ENCODE measurements at places on chromosomes 6 and 20. TPM values are rescaled to one million over a fixed set of nuclear protein-coding genes. Genes with fewer than 3 reads are reported as not detected.

PROKR2 gene
- total RNA-seq = not detected

ZSCAN12 gene
- total RNA-seq = 5.6 TPM

DNA sequence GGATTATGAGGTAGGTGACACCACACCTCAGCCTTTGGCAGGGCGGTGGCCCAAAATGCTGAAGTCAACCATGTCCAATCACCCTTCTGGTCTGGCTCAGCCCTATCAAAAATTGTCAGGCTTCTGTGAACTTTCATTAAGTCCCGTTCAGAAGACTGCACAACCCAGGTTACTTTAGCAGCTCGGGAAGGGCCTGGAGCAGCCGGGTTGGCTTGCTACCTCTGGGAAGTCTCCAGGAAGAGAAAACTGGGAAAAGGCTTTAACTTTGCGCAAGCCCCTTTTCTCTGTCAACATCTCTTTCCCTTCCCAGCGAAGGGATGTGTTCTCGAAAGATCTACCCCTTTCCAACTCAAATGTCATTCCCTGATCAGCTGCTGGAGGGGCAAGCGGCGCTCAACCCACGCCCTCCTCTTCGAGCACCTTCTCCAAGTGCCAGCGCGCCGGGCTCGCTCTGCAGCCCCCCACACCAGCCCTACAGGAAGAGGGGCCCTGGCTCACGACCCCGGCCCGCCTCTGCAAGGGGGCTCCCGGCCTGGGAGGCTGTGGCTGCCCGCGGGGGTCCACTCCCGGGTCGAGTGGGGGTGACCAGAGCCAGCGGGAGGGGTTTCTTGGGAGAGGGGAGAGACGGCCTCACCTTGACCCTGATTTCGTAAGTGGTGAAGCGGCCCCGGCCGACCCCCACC lies 573 bp downstream of the SNX3 start:
- peak overlapping the region; percentile 90 for H3K4me3 ChIP-seq
- H3K27me3 ChIP-seq = peaks cover 6% of the 10 kb centered on the region

GRCh38 chr6:160428818-160429619 lies 80.8 kb downstream of the SLC22A3 start:
- no peak overlapping the region for H3K27ac ChIP-seq
- H3K4me3 ChIP-seq = no peak overlapping the region
- H3K4me1 ChIP-seq = peaks cover 9% of the 10 kb centered on the region

GRCh38 chr6:126253431-126253830 lies 86.5 kb upstream of the CENPW start:
- no peak overlapping the region for H3K27ac ChIP-seq
- H3K27me3 ChIP-seq = no peaks in the 10 kb centered on the region
- no peaks in the 10 kb centered on the region for H3K36me3 ChIP-seq
- no peak overlapping the region for H3K4me3 ChIP-seq
- no peak for DNase-seq

LSM2 gene
- total RNA-seq = 136 TPM

- no peaks in the 10 kb centered on the region for H3K36me3 ChIP-seq
- H3K27me3 ChIP-seq = no peaks in the 10 kb centered on the region
- H3K4me3 ChIP-seq = no peak overlapping the region
- no peaks in the 10 kb centered on the region for H3K4me1 ChIP-seq
- DNase-seq = no peak
Observed at GRCh38 chr6:54665278-54665677, 181.3 kb upstream of the FAM83B start.

DNPH1 gene
- total RNA-seq = 65.8 TPM

- H3K4me3 ChIP-seq = peak overlapping the region; percentile 47
- peaks cover 4% of the 10 kb centered on the region for H3K36me3 ChIP-seq
- H3K27ac ChIP-seq = peak overlapping the region; percentile 87
- H3K27me3 ChIP-seq = peaks cover 3% of the 10 kb centered on the region
Observed at GRCh38 chr20:5056801-5057599, 55.7 kb upstream of the SLC23A2 start.

- peaks cover 13% of the 10 kb centered on the region for H3K36me3 ChIP-seq
- H3K27ac ChIP-seq = peak overlapping the region; percentile 25
- no peak for DNase-seq
- peak overlapping the region; percentile 48 for H3K4me3 ChIP-seq
Observed at GRCh38 chr6:119442776-119443184, 93.2 kb upstream of the MAN1A1 start.

MCHR2 gene
- total RNA-seq = not detected

DNA sequence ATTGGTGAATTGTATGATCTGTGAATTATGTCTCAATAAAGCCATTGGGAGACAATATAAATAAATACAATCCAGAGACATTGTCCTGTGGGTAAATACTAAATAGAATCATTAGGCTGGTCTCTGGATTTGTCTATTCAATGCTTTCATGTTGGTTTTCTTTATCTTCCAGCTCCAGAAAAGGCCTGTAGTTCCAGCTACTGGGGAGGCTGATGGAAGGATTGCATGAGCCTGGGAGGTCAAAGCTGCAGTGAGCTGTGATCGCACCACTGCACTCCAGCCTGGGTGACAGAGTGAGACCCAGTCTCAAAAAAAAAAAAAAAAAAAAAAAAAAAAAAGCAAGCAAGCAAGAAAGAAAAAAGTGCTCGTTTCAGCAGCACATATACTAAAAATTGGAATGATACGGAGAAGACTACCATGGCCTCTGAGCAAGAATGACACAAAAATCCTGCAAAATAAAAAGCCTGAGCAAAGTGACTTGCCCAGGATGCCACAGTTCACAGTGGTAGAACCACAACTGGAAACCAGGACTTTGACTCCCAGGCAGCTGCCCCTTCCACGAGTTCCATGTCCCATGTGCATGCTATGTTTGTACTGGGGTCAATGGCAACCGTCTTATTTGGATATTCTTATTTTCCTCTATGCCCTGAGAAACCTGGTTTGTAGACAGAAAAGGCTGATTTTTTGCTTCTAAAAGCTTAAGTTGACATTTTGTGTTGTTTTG lies 33.6 kb upstream of the GMPR start:
- H3K4me1 ChIP-seq = peaks cover 6% of the 10 kb centered on the region
- H3K27ac ChIP-seq = no peak overlapping the region
- H3K27me3 ChIP-seq = peaks cover 28% of the 10 kb centered on the region
- H3K36me3 ChIP-seq = no peaks in the 10 kb centered on the region
- no peak for DNase-seq
- no peak overlapping the region for H3K4me3 ChIP-seq

GRCh38 chr20:62727584-62728027 lies 19.0 kb downstream of the NTSR1 start:
- H3K4me1 ChIP-seq = peaks cover 11% of the 10 kb centered on the region
- DNase-seq = no peak
- peaks cover 32% of the 10 kb centered on the region for H3K27me3 ChIP-seq
- H3K4me3 ChIP-seq = no peak overlapping the region

Measured in activated T-helper 1 cell treated with anti-CD3 and anti-CD28 coated beads, Interleukin-12 subunit alpha, Interleukin-12 subunit beta, Interleukin-2, Interleukin-4 antibody, amounts not matched to agents 30 ng/mL and 10 ng/mL and 1 ng/mL, durations not matched to agents 14 hours and 24 hours and 36 hours (primary cell).